ENCODE measurements at places on chromosomes 1 and 21.

GRCh38 chr1:32508761-32509160 lies 30.5 kb upstream of the ZBTB8A start:
- no peak for DNase-seq

DNA sequence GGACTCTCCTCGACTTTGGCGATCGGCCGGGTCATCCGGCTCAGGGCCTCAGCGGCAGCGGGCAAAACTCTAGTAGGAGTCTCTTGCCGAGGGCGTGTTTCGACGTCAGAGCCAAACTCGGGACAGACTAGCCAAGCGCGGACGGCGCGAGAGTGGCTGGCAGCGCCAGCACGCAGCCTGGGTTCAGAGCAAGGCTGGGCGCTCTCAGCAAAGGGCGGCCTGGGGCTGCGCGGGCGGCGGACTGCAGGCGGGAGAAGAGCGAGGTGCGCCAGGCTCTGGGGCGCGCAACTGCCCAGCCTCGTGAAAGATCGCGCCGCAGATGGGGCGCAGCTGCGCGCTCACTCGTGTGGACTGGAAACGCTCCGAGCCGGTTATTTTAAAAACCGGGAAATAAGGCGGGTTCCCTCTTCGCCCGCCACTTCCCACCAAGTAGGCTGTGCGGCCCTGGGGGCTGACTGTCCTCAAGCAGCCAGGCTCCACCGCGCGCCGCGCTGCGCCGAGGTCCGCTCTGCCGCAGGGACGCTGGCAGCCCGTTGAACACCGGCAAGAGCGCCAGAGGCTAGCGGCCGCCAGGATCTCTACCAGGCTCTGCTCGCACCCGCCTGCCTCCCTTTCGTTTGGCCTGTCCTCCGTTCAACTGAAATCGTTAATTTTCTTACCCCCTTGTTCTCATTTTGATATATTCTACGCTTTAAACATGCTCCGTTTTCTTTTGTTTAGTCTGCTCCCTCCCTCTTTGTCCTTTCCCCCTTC lies 2.4 kb downstream of the ALX3 start:
- DNase-seq: no peak

GRCh38 chr1:73310797-73311381 lies 887.1 kb downstream of the LRRIQ3 start:
- no peak for DNase-seq

DNA sequence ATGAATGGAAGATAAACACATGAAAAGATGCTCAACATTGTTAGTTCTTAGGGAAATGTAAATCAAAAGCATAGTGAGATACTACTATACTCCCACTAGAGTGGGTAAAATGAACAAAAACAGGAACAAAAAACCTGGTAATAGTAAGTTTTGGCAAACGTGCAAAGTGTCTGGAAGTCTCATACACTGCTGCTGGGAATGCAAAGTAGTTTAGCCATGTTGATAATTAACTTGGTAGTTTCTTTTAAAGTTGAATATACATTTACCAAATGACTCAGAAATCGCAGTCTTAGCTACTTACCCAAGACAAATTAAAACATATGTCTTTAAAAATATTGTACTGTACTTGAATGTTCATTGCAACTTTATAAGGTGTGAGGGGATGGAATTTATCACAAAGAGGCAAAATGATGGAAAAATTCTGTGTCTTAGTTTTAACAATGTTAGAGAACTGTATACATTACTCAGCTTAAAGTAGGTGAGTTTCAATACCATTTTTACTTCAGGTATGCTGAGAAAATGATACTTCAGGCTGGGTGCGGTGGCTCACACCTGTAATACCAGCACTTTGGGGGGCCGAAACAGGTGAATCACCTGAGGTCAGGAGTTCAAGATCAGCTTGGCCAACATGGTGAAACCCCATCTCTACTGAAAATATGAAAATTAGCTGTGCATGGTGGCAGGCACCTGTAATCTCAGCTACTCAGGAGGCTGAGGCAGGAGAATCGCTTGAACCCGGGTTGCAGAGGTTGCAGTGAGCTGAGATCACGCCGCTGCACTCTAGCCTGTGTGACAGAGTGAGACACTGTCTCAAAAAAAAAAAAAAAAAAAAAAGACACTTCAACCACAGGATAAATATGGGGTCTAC lies 102.3 kb downstream of the PDE4B start:
- DNase-seq: no peak

GRCh38 chr1:29648026-29648425 lies 411.7 kb downstream of the PTPRU start:
- no peak for DNase-seq

GRCh38 chr1:31007462-31007991 lies 58.0 kb downstream of the PUM1 start:
- DNase-seq: no peak

DNA sequence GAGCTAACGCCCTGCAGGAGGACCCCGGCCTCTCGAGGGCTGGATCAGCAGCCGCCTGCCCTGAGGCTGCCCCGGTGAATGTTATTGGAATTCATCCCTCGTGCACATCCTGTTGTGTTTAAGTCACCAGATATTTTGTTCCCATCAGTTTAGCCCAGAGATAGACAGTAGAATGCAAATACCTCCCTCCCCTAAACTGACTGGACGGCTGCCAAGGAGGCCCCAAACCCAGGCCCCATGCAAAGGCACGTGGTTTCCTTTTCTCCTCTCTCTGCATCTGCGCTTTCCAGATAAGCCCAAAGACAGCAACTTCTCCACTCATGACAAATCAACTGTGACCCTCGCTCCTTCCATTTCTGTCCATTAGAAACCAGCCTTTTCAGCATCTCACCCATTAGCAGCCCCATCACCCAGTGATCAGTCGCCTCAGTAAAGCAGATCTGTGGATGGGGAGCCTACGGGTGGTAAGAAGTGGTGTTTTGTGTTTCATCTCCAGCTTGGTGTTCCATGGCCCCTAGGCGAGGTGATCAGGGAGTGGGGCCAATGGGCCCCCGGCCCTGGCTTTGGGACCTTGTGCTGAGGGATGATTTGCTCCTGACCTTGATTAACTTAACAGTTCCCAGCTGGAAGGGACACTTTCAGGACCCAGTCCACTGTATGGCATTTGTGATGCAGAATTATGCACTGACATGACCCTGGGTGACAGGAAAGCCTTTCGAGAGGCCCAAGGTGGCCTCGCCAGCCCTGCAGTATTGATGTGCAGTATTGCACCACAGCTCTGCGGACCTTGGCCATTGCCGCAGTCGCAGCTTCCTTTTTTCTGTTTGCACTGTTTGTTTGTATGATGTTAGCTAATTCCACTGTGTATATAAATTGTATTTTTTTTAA lies 5.2 kb downstream of the NPPA start:
- DNase-seq: no peak

GRCh38 chr1:54945393-54945936 lies 35.0 kb upstream of the TMEM61 start:
- DNase-seq: no peak

DNA sequence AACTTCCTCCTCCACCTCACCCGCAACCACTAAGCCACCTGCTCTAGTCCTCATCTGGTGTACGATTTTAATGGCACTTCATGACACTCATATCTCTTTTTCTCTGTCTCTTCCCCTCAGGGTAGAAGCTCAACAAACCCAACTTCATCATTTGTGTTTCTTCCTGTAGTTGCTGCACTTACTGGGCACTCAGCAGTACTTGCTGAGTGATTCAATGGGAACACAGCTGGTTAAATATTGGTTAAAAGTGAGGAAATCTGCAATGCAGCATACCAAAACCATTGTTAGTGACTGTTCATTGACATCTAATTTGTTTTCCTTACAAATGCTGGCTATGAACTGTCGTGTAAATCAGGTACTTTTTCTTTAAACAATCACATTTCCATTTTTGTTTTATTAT lies 541.1 kb upstream of the PRMT6 start:
- no peak for DNase-seq

GRCh38 chr1:111249960-111250359 lies 22.4 kb downstream of the CHI3L2 start:
- peak; percentile 69 for DNase-seq

DNA sequence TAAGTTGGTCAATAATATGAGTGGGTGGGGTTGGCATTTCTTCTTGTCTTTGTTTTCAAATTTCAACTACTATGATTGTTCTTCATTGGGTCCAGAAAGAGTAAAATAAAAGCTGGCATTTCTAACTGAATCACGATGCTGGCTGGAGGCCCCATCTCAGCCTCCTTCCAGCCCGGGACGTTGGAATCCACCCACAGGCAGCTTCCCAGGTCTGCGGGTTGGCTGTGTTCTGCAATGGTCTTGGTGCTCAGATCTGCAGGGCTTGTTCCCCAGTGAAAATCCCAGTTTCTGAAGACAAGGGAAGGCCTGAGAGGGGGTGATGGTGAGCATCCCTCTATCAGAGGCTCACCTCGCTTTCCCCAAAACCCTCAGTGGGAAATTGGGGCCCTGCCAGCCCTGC lies 54.7 kb upstream of the ARHGEF16 start:
- no peak for DNase-seq

- DNase-seq: no peak
Measured at GRCh38 chr1:155761736-155762405, 73.0 kb downstream of the DAP3 start.

DNA sequence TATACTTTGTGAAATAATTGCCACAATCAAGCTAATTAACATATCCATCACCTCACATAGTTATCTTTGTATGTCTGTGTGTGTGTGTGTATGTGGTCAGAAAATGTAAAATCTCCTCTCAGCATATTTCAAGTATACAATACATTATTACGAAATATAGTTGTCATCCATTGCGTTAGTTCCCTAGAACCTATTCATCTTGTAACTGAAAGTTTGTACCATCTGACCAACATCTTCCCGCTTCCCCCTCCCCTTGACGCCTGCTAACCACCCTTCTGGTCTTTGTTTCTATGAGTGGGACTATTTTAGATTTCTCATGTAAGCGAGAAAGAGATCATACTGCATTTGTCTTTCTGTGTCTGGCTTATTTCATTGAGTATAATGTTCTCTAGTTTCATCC lies 455.3 kb downstream of the KCNT2 start:
- no peak for DNase-seq

GRCh38 chr1:119906927-119907652 lies 10.8 kb upstream of the ADAM30 start:
- DNase-seq: no peak

DNA sequence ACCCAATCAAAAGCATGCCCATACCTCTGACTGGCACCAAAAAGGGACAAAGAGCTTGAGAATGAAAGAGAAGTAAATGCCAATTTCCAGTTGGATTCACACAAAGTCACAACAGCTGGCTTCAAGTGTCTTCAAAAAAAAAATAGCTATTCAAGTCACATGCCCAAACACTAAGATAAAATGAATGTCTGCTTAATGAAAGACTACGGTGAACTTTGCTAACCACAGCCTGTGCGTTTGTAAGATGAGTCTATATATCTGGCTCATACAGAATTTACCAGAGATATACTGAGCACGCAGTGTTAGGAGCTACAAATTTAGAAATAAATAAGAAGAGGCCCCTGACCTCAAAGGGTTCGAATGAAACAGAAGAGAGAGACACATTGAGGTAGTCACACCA lies 73.2 kb downstream of the DAB1 start:
- DNase-seq: no peak

GRCh38 chr1:6385488-6386191 lies 7.9 kb downstream of the ACOT7 start:
- DNase-seq: peak; percentile 50

GRCh38 chr1:203907901-203908300 lies 46.5 kb downstream of the SNRPE start:
- DNase-seq: no peak

GRCh38 chr1:184695023-184695422 lies 59.6 kb downstream of the EDEM3 start:
- no peak for DNase-seq

DNA sequence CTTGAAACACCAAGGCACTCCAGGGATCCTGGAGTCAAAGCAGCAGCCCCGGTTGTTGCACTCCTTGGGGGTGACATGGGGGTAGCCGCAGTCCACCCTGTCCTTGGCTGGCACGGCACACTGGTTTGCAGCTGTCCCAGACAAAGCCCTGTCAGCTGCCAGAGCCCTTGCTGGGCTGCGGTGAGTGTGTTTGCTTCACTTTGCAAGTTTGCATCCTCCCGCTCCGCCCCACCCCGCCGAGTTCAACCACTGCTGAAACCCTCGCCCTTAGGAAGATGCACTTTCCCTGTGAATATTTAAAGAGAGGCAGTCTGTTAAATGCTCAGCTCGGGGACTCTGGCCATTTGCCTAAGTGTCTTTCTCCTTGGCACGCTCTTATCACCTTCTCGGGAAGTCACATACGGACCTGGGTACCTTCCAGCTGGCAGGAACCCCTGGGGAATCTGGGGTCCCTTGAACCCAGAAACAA lies 1.7 kb downstream of the TFF3 start:
- DNase-seq: no peak

DNA sequence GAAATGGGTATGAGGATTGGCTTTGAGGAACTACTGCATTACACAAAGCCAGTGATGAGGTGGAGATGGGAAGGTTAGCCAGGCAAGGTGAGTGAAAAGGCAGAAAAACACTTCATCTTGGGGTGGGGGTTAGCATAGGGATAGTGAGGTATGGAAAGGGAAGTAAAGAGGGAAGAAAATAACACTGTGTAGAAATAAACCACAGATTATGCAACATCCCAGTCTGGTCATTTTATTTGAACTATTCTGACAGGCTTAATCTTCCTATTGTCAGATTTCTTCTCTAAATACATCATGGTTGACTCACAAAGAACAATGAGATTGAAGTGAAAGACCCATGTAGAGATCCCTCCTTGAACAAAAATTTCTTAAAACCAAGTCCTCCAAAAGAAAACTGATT lies 640.2 kb downstream of the PTPRC start:
- DNase-seq: no peak

GRCh38 chr1:31183927-31184554 lies 55.6 kb downstream of the NKAIN1 start:
- DNase-seq: peak; percentile 34

DNA sequence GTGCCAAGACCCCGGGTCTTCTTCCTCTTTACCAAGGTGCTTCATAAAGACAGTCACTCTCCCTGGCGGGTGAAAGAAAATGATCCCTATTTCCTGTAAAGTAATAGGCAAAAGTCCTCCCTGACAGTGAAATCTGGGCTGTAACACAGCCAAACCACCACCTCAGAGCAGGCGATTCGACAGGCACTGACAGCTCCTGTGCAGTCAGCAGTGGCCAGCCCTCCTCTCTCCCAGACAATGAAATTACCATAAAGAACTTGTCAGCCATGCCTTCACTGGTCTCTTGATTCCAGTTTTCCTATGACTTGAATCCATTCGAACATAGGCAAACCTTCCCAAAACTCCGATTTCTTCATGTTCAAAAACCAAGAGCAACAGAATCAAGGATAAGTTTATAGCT lies 492.2 kb upstream of the DAB1 start:
- no peak for DNase-seq

- no peak for DNase-seq
Measured at GRCh38 chr1:212958175-212958574, 7.8 kb downstream of the VASH2 start.

GRCh38 chr21:45228656-45229240 lies 58.9 kb downstream of the POFUT2 start:
- no peak for DNase-seq

- DNase-seq: no peak
Measured at GRCh38 chr1:21871943-21872342, 59.9 kb downstream of the LDLRAD2 start.

DNA sequence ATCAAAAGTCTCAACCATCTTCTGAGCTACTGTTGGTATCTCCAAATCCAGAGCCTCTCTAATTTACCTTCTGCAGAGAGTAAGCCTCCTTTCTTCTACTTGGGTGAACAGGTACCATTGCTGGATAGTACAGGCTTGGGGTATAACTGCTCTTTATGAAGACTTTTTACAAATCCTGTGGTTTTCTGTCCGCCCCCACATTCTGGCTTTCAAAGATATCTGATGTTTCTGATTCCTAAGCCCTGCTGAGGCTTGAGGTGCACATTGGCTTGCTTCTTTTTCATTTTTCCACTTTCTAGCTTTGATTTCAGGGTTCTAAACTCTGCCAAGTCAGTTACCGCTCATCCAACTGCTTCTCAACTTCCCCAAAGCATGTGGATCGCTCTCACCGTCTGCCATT lies 37.1 kb downstream of the TENT5C start:
- no peak for DNase-seq
